Skin of body (tissue), 3 donors: ENCODE measurements at places on chromosomes 13 and 19. TPM values are rescaled to one million over a fixed set of nuclear protein-coding genes. Genes with fewer than 3 reads are reported as not detected.

DNA sequence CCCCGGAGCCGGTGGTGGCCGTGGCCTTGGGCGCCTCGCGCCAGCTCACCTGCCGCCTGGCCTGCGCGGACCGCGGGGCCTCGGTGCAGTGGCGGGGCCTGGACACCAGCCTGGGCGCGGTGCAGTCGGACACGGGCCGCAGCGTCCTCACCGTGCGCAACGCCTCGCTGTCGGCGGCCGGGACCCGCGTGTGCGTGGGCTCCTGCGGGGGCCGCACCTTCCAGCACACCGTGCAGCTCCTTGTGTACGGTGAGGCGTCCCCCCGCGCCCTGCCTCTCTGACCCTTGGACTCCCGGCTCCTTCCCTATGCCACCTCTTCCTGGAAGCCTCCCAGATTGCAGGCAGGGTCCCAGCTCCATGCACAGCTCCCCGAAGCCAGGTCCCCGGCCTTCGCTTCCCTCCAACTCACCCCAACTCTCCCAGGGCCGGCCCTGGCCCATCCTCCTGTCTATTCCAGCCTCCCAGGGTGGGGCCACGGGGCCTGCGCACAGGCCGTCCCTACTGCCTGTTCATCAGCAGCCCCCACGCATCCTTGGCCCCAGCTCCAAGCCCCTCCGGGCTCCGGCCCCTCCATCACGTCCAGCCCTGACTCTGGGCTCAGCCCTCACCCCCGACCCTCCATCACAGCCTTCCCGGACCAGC, 1.7 kb downstream of the MADCAM1 start:
- DNase-seq: no peak

DNA sequence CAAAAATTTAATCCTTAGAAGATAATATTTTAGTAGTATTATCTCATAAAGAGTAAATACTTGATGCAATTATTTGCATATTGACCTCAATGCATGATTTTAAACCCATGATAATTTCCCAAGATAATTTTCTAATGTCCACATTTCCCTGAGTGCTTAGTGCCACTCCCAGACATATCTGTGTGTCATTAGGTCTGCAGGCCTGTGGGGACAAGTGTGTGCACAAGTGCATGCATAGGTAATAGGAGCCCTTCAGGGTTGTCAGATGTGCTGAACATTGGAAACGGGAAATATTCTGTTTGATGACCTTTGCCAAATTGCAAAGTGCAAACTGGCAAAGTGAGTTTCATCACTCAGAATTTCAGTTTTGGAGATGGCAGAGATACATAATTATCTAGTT, 369.9 kb downstream of the KLF5 start:
- DNase-seq: no peak

DNA sequence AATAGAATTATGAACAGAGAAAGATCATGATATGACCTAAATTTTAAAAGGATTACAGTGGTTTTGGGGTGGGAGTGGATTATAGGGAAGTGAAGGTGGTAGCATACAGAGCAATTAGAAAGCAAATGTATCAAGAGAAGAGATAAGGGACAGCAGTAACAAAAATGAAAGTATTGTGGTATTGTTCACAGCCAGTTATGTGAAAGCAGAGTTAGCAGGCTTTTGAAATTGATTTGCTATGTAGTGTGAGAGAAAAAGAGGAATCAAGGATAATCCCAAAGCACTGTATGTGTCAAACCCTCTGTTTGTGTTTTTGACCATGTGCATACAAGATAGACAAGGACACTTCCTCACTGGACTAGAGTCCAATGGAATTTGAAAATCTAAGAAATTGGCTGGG, 1721.4 kb downstream of the PCDH9 start:
- DNase-seq: no peak

DNA sequence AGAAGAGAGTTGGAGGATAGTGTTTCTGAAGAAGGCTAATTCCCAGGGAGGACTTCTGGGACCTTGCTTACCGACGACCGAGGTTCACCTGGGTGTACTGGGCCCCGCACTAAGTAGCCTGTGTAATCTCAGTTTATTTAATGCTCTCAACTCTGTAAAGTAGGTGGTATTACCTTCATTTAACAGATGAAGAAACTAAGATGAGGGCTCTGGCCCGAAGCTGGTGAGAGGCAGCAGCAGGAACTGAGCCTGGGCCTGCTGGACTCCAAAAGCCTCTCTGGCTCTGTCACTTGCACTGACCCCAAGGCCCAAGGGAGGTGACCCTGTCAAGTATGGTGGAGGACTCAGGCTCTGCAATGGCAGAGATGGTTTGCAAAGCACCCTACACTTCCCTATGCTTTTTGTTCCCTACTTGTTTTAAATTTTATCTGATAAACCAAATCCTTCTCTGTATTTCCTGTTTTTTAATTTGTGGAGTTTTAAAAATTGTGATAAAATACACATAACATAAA, 50.6 kb downstream of the GGACT start:
- no peak for DNase-seq

BEST2 gene
- 0.99 TPM for total RNA-seq
